ENCODE measurements at places on chromosomes 3 and 15. TPM values are rescaled to one million over a fixed set of nuclear protein-coding genes. Genes with fewer than 3 reads are reported as not detected.

Gene SAMMSON
- total RNA-seq: not detected

Gene ARL13B
- total RNA-seq: 13.5 TPM

DNA sequence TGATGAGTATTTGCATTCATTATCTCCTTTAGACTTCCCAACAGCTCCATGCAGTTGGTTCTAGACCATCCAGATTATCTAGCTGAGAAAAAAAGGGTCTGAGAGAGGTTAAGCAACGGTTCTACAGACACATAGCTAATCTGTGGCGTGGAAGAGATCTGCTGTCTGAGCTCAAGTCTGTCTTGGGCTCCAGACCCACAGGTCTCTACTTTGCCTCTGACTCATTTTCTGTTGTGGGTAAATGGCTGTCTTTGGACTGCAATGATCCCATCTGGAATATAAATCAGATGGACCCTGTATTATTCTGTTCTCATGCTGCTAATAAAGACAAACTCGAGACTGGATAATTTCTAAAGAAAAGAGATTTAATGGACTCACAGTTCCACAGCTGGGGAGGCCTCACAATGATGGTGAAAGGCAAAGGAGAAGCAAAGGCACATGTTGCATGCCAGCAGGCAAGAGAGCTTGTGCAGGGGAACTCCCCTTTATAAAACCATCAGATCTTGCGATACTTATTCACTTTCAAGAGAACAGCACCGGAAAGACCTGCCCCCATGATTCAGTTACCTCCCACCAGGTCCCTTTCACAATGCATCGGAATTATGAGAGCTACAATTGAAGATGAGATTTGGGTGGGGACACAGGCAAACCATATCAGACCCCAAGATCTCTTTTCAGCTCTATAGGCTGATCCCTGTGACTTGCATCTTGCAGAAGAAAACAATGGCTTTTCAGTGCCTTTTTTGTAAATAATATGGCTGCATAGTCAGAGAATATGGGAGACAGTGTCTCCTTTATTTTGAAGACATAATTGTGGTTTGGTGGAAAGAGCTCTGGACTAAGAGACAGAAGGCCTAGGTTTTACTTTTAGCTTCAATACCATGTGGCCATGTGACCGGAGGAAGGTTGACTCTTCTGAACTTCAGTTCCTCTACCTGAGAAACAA, 24.7 kb downstream of the CEMIP start:
- H3K27ac ChIP-seq: no peak overlapping the region
- no peaks in the 10 kb centered on the region for H3K36me3 ChIP-seq
- H3K4me3 ChIP-seq: no peak overlapping the region
- DNase-seq: no peak
- H3K4me1 ChIP-seq: no peaks in the 10 kb centered on the region

GRCh38 chr15:81054236-81054635, 53.5 kb downstream of the TLNRD1 start:
- H3K36me3 ChIP-seq: no peaks in the 10 kb centered on the region
- no peak overlapping the region for H3K4me3 ChIP-seq
- DNase-seq: no peak
- no peaks in the 10 kb centered on the region for H3K27me3 ChIP-seq

- H3K4me1 ChIP-seq: peaks cover 20% of the 10 kb centered on the region
- DNase-seq: no peak
- H3K4me3 ChIP-seq: no peak overlapping the region
- no peaks in the 10 kb centered on the region for H3K36me3 ChIP-seq
- H3K27ac ChIP-seq: no peak overlapping the region
These were observed 346.6 kb downstream of the ERC2 start for GRCh38 chr3:56121716-56122115.

Gene MELTF
- total RNA-seq: 23.6 TPM

DNA sequence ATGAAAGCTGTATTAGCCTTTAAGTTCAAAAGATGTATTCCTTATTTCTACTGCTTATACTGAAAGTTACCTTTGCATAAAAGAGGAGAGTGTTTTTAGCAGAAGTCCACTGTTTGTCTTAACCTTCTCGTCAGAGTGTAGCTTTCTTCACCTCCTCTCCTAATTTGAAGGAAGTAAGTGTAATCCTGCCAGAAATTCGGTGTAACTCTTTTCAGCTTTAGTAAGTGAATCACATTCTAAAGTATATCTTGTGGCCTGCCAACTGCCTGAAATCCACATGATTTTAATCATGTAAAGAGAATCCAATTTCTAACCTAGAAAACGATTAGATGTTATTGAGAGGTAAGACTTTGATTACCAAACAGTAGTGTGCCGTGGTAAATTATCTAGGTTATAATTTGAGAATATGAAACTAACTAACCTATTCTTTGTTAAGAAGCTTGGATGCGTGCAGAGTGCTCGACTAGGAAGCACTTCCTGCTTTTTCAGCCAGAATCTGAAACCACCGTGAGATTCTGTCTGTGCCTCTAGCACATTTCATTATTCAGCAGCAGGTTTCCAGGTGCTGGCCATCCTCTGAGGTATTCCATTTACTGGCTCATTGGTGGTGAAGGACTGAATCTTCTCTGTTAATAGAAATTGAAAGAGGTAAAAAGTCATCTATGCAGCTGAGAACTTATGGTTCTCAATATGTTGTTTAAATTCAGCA, 7.5 kb downstream of the GYG1 start:
- no peak overlapping the region for H3K4me3 ChIP-seq
- H3K4me1 ChIP-seq: peaks cover under 1% of the 10 kb centered on the region
- no peak for DNase-seq
- H3K27ac ChIP-seq: no peak overlapping the region

Gene ADAMTS7
- total RNA-seq: 2.5 TPM

DNA sequence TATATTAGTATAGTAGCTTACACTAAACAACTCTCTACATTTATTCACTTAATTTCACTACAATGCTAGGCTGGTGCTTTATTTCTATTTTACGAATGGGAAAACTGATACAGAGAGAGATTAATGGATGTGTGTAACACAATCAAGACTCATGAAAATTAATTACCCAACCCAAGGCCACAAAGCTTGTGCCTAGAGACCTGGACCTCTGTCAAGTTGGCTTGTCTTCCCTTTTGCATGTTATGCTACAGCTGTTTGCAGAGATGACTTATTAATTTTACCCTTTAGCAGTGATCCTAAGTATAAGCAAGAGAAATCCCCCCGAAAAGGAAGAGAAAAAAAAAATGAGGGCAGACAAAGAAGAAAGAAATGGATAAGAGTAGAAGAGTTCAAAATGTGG, 162.5 kb downstream of the C3orf38 start:
- no peak overlapping the region for H3K4me3 ChIP-seq
- no peak overlapping the region for H3K27ac ChIP-seq
- H3K36me3 ChIP-seq: no peaks in the 10 kb centered on the region
- DNase-seq: no peak

DNA sequence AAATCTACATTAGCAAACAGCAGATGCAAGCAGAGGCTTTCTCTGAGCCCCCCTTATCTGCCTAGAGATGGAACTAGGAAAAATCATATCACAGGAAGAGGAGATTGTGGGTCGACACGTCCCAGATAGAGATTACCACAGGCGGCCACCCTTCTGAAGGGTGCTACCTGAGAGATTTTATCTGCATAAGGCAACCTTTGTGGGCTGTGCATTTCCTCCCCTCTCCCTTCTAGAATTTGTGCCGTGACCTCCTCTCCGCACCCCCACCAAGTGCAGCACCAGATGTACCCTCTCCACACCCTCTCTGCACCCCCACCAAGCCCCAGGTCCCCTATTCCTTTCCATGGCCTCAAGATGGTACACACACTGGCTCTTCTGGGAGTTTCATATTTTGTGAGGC, 27.4 kb downstream of the METTL6 start:
- no peaks in the 10 kb centered on the region for H3K27me3 ChIP-seq
- DNase-seq: no peak
- no peak overlapping the region for H3K27ac ChIP-seq
- no peaks in the 10 kb centered on the region for H3K36me3 ChIP-seq
- H3K4me1 ChIP-seq: no peaks in the 10 kb centered on the region
- H3K4me3 ChIP-seq: no peak overlapping the region

- no peaks in the 10 kb centered on the region for H3K4me1 ChIP-seq
- no peaks in the 10 kb centered on the region for H3K36me3 ChIP-seq
- no peak overlapping the region for H3K4me3 ChIP-seq
- H3K27me3 ChIP-seq: no peaks in the 10 kb centered on the region
- DNase-seq: no peak
- no peak overlapping the region for H3K27ac ChIP-seq
These were observed 350.5 kb downstream of the TIGIT start for GRCh38 chr3:114644367-114644766.

Gene KIF9
- 0.98 TPM for total RNA-seq

DNA sequence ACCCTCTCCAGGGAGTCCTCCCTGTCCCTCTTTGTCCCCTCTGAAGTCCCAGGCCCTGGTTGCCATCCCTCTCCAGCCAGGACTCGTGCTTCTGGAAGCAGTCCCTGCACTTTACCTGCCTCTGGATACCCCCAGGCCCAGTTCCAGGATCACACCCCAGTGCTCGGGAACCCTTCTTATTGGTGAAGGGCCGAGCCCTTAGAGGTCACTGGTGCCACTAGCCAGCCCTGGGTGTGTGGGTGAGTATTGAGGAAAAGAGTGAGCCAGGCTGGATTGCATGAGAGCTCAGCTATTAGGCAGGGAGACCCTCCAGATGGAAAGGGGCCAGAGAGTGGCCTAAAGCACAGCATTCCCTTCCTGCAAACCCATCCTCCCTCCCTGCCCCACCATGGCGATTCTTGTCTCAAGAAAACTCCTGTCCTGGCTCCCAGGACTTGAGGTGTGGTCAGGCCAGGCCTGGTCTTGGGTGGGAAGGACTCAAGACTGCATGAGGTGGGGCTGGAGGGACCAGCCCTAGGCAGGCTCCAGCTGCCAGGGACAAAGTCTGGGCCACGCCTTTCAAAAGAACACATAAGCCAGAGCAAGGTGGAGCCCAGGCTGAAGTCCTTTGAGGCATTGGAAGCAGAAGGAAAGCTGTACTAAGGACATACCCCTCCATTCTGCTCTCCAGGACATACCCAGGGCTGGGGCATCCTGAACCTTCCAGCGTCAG, 4.8 kb upstream of the PHGR1 start:
- H3K27ac ChIP-seq: no peak overlapping the region
- H3K4me3 ChIP-seq: no peak overlapping the region
- peaks cover 32% of the 10 kb centered on the region for H3K4me1 ChIP-seq
- DNase-seq: no peak
- no peaks in the 10 kb centered on the region for H3K27me3 ChIP-seq
- H3K36me3 ChIP-seq: no peaks in the 10 kb centered on the region

Gene PRR23A
- total RNA-seq: not detected

Gene HDC
- total RNA-seq: 0.49 TPM

- no peak overlapping the region for H3K27ac ChIP-seq
- no peaks in the 10 kb centered on the region for H3K4me1 ChIP-seq
- H3K4me3 ChIP-seq: no peak overlapping the region
- H3K27me3 ChIP-seq: no peaks in the 10 kb centered on the region
- peaks cover 89% of the 10 kb centered on the region for H3K36me3 ChIP-seq
These were observed 138.8 kb downstream of the SNRPN start for GRCh38 chr15:25093455-25094029.

Gene LRRC2
- 2.0 TPM for total RNA-seq

DNA sequence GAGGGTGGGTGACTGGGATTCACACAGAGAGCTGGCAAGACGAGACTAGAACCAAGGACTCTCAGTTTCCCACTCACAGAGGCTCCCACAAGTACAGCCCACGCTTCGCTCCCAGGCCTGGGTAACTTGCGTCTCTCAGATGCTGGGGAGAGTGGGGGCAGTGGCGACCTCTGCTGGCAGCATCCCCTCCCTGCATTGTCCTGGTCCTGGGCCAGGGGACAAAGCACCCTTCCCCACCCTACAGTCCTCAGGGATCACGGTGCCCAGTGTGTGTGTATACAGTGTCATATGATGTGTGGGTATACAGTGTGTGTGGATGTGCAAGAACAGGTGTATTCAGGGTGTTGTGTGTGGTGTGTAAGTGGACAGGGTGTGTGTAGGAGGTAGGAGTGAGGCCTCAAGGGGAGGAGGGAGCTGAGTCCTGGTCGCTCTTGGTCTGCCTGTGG, 12.8 kb downstream of the VILL start:
- peaks cover 32% of the 10 kb centered on the region for H3K4me1 ChIP-seq
- H3K27me3 ChIP-seq: no peaks in the 10 kb centered on the region
- peak overlapping the region; percentile 61 for H3K27ac ChIP-seq
- no peak for DNase-seq
- H3K4me3 ChIP-seq: no peak overlapping the region

DNA sequence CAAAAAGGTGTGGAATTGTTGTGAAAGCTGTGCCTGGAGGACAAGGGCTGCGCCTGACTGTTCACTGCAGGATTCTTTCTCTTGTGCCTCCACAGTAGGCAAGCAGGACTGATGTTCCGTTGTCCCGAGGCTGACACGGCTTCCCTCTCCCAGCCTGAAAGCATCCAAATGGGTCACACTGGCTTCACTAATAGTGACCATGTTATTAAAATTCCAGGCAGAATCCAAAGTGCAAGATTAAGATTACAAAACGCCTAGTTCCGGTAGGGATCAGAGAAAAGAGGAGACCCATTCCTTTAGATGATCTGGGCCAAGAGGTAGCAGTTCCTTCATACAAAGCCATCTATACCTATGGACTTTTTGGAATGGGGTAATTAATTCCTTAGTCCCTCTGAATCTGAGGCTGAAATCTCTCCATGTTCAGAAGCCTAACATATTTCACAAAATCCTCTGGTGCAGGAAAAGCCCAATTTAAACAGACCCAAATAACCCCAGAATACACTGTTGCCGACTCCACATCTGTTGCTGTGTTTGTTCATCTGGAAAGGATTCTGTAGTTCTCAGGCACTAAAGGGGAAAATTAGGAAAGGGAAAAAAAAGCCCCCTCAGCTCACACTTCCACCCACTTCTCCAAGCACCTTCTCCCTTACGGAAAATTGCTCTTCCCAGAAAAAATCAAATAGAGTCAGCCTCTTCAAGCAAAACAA, 145.9 kb downstream of the RORA start:
- H3K4me3 ChIP-seq: no peak overlapping the region
- no peak for DNase-seq
- H3K4me1 ChIP-seq: peaks cover 25% of the 10 kb centered on the region

Gene SLC2A2
- total RNA-seq: not detected

GRCh38 chr3:162376761-162377160, 880.2 kb downstream of the OTOL1 start:
- H3K27ac ChIP-seq: no peak overlapping the region
- H3K27me3 ChIP-seq: no peaks in the 10 kb centered on the region
- H3K4me3 ChIP-seq: no peak overlapping the region
- H3K36me3 ChIP-seq: no peaks in the 10 kb centered on the region
- DNase-seq: no peak

Gene CD200
- total RNA-seq: 3.9 TPM

GRCh38 chr3:175489406-175489805, 630.3 kb downstream of the NAALADL2 start:
- H3K4me3 ChIP-seq: no peak overlapping the region
- no peak for DNase-seq
- no peaks in the 10 kb centered on the region for H3K4me1 ChIP-seq
- H3K27ac ChIP-seq: no peak overlapping the region

Gene CRYGS
- not detected for total RNA-seq

All from vagina (tissue), 2 donors.